CMK (cell line): ENCODE measurements at places on chromosomes 16 and 17.

- DNase-seq, result no peak
These were observed 41.0 kb upstream of the MRPS23 start for GRCh38 chr17:57890857-57891232.

DNA sequence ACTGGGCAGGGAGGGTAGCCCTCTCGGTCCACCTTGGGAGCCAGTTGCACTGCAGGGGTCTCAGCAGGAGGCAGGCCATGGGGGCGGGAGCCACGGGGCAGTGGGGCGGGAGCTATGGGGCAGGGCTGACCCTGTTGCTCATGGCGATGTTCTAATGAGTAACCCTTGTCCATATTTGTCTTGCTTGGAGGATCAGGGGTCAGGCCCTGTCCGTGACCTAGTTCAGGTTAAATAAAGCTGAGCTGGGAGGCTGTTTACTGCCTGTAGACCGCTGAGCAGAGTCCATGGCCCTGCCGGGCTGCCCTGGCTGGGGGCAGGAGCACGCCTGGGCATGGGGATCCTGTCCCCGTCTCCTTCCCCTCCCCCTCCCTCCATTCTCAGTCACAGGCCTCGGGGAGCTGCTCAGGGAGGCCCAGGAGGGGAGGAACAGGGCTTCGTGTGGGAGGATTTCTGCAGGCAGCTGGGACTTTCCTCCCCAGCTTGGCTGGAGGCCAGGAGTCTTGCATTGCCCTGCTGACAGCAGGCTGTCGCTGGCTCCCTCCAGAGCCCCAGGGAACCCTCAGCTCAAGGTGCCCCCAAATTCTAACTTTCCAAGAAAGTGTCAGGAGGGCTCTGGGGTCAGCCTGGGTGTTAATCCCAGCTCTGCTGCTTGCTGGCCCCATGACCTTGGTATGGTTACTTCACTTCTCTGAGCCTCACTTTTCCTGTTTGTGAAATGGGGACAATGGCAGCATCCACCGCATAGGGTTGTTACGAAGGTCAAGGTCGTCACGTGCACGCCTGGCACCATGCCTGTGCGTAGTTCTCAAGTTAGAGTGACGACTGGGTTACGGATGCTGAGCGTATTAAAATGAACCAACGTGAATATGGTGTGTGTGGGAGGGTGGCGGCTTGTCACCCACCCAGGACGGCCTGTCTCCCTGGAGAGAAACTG lies 6.1 kb upstream of the SERPINF2 start:
- no peak for DNase-seq

DNA sequence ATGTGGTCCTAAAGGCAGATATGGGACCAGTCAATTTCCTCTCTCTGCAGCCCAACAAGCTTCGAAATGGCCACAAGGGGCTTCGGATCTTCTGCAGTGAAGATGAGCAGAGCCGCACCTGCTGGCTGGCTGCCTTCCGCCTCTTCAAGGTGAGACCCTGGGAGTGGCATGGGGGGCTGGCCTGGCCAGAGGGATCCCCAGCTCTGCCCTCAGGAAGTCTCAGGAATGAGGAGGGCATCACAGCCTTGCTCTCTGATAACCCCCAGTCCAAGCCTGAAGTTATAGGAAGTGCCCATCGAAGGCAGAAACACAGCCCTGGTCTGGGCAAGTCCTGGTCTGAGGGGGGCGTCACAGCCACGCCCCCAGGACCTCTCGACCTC lies 7.1 kb downstream of the GRB7 start:
- no peak for DNase-seq

DNA sequence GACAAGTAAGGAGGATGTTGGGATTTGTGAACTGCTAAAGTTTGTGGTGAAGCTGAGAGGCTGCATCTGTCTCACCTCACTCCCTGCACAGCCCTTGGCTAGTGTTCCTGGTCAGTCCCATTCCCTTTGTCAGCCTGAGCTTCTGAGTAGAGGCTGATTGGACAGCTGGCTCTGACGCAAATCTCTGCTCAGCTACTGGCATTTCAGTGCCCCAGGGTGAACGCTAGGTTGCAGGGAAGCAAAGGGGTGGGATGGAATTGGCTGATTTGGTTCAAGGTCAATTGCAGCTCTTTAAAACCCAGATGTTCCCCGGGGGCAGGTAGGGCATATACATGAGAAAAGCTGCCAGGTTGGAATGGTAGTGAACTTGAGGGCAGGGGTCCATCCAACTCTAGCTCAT lies 23.1 kb upstream of the CNOT1 start:
- DNase-seq, result no peak

- peak; percentile 70 for DNase-seq
These were observed 7.7 kb downstream of the CCL3L1 start for GRCh38 chr17:36188891-36189306.

DNA sequence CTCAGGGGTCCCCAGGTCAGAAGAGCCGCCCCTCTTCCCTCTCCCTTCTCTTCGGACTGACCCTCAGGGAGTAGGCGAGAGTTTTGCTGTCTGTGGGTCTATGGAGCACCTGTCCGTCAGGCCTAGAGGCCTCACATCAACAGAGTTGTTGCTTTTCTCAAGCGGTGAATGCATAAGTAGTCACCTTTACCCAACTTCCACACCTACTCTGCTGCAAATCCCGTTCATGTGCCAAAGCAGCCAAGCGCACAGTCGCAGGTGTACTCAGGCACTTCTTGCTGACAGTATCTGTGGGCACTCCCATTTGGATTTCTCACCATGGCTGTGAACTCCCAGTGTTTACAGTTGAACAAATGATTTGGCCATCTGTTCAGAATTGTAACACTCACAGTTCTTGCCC lies 4.0 kb upstream of the FA2H start:
- DNase-seq, result no peak

DNA sequence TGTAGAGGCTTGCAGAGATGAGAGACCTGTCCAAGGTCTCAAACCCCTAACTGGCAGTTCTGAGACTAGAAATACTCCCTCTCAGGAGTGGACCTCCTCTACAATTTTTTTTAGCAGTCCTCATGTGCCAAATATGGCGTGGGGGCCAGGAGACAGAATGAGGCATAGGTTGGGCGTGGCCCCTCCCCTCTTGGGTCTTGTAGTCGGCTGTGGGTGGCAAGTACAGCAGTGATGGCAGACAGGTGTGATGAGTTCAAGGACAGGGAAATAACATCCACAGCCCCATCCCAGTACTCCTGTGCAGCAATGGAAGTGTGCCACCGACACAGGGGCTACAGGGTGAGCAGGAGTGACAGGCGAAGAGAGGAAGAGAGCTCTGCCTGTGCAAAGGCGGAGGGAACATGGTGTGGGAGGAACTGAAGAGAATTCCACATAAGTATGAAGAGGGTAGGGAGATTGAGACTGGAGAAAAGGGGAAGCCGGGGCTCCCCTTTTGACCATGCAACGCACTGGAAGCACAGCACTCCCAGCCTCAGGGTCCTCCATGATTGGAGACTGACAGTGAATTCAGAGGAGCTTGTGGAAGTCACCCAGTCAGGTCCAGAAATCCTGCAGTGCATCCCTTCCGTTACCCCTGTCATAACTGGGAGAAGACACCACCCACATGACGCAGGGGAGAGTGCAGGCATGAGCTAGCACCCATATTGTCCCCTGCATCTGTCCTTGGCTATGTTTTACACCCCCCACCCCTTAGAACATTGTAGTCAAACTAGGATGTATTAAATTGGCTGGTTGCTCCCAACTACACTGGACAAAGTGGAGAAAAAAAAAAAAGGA lies 14.8 kb upstream of the CETP start:
- no peak for DNase-seq

DNA sequence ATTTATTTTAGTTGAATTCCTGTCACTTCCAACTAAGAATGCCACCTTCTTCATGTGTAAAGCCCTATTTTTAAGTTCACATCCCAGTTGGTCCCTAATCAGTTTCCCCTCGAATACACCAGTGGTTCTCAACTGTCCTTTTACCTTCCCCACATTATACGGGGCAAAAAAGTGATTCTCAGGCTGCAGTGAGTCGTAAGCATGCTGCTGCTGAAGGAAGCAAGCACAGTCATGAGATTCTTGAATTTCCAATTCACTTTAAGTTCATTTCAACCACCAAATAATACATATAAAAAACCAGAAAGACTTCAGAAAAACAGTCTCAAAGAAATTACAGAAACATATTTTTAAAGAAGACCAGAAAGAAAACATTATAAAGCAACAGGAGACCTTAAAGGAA lies 47.9 kb downstream of the UBE2G1 start:
- no peak for DNase-seq

- DNase-seq, result no peak
These were observed 21.5 kb downstream of the GFOD2 start for GRCh38 chr16:67697422-67698185.

DNA sequence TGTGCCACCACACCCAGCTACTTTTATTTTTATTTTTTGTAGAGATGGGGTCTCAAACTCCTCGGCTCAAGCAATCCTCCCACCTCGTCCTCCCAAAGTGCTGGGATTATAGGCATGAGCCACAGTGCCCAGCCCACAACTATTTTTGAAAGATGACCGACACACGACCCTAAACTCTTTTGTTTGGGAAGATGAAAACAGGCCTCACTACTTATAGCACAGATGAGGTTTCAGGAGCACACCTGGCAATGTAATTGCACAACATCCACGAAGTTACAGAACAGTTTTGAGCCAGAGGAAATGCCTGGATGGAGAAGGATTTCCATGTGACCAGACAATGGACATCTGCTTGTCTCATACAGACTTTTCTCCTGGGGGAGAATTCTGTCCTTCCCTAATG lies 43.4 kb upstream of the PRSS54 start:
- DNase-seq, result no peak

DNA sequence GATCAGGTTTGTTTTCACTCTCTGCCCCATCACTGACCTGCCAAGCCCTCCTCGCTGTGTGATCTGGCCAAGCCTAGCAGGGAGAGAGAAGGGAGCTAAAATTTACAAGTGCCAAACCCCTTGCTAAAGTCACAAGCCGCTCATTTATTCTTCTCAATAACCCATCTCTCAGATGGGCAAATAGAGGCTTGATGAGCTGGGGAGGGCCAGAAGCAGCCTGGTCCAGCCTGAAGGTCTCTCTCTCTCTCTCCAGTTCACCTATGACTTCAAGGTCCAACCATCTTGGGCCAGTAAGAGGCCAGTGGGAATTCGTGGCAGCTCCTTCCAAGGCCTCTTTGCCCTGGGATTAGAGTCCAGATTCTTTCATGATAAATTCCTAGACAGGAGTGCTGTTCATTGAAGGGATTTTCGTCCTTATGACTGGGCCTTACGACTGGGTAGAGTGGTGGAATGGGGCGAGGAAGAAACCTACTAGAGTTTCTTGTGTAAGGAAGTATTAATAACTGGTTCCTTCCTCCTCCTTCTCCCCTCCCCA lies 3.4 kb downstream of the CA7 start:
- no peak for DNase-seq

GRCh38 chr17:80731323-80731722 lies 186.7 kb downstream of the RPTOR start:
- no peak for DNase-seq

GRCh38 chr16:1903845-1904840 lies 14.1 kb downstream of the HS3ST6 start:
- DNase-seq, result no peak

- DNase-seq, result no peak
These were observed 175.4 kb downstream of the WSCD1 start for GRCh38 chr17:6245301-6246177.

GRCh38 chr16:12589676-12590075 lies 214.0 kb downstream of the CPPED1 start:
- DNase-seq, result no peak

DNA sequence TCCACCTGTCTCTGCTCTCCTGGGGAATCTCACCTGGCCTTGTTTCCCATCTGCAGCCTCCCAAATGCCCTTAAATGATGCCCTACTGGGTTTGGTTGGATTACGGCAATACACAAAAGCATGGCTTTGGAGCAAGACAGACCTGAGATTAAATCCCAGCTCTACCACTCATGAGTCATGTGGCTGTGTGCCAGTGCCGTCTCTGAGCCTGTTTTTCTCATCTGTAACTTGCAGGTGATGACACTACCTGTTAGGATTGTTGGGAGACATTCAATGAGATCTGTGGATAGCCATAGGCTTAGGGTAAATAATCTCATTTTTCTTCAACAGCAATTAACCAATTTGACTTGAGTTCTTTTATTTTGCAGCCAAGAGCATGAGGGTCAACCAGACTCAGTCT lies 240.3 kb downstream of the MAF start:
- DNase-seq, result no peak

DNA sequence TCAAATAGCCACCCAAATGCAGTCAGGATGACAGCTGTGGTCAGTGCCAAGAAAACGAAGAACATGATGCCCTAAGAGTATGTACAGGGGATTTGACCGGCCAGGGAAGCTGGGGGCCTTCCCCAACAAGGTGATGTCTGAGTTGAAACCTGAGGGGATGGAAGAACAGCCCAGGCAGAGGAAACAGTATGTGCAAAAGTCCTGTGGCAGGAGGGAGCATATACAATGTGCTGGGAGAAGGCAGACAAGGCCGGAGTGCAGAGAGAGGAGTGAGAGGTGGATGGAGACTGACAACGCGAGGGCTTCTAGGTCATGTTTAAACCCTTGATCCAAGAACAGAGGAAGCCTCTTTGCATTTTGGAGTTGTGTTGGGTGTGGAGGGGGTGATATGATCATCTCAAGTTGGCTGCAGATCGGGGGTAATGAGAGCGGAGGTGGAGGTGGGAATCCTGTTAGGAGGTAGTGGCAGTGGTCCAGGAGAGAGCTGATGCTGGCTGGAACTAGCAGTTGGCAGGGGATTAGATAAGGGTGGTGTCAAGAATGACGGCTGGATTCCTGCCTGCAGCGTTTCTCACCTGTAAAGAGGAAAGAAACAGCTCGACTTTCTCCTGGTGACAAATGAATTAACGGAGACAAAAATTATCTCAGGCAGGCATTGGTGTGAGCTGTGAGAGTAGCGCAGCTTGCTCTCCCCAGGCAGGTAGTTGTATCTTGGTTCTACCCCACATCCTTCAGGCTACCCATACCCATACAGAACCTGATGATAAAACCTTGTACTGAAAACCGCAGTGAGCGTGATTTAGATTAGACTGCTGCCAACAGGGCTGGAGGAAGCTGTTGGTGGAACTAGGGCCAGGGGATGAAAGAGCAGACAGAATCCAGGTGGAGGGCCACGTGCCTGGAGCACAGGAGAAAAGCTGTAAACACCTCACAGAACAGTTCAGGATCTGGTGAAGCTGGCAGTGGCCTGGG lies 37.2 kb upstream of the NGFR start:
- no peak for DNase-seq

DNA sequence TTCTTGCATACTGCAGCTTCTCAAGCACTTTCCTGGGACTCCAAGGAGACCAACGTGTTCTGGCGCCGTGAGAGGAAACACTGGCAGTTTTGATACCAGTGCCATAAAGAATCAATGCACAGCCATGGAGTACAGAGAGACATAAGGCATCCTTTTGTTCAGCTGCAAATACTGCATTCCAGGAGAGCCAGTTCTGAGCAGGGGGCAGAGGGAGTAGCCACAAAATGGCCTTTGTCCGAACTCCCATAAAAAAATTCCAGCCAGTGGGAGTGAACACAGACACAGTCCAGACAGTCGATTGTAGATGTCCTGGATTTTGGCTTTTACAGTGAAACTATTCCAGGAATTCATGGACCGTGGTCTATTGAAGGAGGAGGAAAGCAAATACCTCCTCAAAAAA lies 36.2 kb upstream of the TEKT3 start:
- DNase-seq, result no peak

GRCh38 chr17:9944704-9945103 lies 39.6 kb upstream of the RCVRN start:
- DNase-seq, result no peak

DNA sequence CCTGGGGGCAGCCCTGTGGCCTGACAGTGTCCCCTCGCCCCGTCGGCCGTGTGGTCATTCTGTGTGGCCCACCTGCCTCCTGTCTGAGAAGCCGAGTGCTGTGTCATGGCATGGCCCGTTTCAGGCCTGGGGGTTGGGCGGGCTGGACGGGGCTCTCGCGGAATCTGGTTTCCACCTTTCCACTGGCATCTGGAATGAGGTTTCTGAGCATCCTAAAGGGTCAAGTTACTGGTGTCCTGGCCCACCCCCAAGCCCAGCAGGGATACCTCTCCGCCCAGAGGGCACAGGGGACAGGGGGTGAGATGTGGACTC lies 7.8 kb downstream of the DBNDD1 start:
- no peak for DNase-seq
